Neural progenitor cell (in vitro differentiated cells): ENCODE measurements at places on chromosomes 12 and 14.

GRCh38 chr14:74652541-74652940 is 40.5 kb upstream of the LTBP2 start:
- no peak for DNase-seq

GRCh38 chr14:82420871-82421270 is 887.2 kb upstream of the SEL1L start:
- no peak for DNase-seq

DNA sequence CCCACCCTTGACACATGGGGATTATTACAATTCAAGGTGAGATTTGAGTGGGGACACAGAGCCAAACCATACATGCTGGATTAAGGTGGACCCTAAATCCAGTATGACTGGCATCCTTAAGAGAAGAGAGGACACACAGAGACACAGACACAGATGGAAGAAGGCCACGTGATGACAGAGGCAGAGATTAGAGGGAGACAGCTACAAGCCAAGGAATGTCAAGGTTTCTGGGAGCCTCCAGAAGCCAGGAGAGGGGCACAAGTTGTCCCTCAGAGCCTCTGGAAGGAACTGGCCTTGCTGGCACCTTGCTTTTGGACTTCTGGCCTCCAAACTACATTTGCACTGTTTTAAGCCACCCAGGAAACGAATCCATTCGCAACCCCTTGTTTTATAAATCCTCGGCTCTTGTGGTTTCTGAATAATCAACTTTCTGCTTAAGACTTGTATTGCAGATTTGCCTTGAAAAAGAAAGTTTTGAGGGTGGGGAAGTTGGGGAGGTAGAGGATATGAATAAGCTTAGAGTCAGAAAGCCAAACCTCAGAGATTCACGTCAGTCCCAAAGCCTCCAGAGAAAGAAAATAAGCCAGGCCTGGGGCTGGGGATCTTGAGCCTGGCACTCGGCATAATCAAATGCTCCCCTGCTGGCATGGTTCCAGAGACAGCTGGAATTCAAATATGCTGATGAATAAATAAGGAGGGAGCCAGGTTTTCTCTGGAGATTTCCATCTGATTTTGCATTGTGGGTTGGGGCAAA is 224.2 kb upstream of the PWP1 start:
- DNase-seq, result no peak

- DNase-seq, result no peak
These were observed 149.8 kb downstream of the TGFB3 start for GRCh38 chr14:75831952-75832351.

DNA sequence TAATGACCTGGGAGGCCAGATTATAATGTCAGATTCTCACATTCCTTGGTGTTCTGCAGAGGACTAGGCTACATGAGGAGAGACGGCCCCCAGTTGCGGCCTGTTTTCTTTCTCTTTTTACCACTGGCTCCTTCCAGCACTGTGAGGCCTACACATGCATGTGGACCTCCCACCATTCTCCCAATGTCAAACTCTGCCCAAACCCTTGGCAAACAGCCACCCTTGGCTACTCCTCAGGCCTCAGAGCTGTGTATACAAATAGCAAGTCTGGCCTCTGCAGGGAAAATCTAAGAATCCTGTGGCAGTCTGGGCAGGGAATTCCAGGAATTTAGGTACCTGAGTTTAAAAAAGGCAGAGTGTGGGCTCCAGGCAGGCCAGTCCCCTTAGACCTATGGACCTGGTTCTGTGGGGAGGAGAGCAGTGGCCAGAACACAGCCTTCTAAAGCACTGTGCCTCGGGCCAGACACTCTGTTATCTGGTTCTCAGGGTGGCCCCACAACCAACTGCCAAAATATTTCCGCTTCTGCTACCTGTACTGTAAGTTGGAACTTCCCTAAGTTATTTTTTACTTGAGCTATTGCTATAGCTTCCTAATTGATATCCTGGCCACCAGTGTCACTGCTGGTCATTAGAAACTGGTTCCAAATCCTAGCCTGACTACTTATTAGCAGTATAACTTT is 19.9 kb upstream of the NEDD1 start:
- no peak for DNase-seq

DNA sequence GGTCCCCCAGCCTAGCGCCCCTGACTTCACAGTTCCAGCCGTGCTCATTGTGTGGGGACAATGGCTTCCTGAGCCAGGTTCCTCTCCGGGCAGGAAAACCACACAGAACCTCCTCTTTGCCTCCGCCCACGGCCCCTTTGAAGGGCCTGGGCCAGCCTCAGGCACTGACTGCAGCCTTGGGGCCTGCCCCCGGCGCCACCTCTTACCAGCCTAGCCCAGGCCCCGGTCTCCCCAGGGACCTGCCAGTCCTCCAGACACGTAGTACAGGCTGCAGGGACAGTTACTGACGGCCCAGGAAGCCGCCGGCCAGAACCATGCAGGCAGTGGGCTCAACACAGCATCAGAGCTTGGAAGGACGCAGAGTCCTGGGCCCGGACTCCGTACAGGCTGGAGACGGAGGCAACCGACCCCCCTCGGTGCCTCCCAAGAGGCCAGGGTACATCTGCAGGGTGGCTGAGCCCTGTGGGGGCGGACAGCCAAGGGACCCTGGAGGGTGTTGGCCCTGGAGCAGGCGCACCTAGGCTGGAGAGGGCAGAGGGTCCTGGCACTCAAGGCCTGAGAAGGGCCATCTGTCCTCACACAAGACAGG is 20.9 kb upstream of the NUDT14 start:
- DNase-seq, result peak; percentile 50

- no peak for DNase-seq
These were observed 4.3 kb downstream of the LRRC74A start for GRCh38 chr14:76830556-76830955.

GRCh38 chr14:31300883-31301282 is 93.3 kb upstream of the HECTD1 start:
- no peak for DNase-seq

GRCh38 chr12:82972624-82973023 is 285.9 kb downstream of the TMTC2 start:
- DNase-seq, result no peak
